ENCODE measurements at places on chromosomes 4 and X.

DNA sequence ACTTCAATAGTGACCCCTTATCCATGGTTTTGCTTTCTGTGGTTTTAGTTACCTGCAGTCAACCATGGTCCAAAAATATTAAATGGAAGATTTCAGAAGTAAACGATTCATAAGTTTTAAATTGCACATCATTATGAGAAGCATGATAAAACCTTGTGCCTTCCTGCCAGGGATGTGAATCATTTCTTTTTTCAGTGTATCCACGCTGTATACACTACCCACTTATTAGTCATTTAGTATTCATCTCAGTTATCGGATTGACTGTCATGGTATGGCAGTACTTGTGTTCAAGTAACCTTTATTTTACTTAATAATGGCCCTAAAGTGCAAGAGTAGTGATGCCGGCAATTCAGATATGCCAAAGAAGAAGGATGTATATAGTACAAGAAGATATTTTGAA is 37.7 kb upstream of the TASL start:
- no peak for DNase-seq

DNA sequence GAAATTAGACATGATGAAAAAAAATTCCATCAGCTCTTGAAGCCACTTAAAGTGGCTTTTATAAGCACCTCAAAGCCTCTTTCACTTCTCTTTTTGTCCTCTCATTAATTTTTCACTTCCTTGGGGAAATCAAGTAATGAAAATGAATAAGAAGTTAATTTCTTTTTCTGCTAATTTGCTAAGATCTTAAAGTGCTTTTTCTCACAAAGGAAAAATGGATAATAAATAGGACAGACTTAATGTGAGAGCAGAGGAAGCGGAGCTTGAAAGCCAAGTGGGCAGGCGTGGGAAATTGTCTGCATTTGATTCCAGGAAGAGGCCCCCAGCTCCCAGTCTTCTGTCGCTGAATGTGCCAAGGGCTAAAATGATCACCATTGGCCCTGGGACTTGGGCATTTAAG is 28.6 kb downstream of the CDS1 start:
- no peak for DNase-seq

DNA sequence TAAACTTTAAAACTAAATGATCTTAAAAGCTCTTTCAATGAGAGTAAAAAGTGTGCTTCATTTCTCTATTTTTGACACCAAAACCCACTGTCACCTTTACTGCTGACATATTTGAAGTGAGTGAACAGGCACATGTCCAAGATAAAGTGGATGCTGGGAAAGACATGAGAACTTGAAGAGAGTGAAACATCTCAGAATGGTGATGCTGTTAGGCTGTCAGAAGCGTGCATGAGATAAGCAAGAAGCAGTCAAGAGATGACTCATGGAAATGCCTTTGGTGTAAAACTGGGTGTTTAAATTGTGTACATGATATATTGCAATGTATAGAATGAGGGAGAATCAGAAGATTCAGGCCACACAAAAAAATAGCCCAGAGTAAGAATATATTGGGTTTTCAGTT is 21.8 kb upstream of the GBA3 start:
- DNase-seq = no peak

DNA sequence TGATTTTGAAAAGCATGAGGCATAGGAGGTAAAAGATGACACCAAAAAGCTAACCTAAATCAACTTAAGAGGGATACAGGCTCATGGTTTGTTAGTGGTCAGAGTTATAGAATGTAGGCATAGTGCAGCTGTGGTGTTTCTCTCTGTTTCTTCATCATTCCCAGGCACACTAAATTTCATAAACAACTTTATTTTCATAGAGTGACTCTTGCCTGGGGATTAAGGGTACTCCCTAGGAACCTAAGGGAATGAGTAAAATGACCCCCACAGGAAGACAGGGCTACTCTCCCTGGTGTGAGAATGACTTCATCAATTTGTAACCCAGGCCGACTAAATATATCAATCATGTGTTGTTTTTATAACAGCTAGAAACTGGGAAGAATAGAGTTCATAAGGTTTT is 11.1 kb downstream of the FABP2 start:
- no peak for DNase-seq

DNA sequence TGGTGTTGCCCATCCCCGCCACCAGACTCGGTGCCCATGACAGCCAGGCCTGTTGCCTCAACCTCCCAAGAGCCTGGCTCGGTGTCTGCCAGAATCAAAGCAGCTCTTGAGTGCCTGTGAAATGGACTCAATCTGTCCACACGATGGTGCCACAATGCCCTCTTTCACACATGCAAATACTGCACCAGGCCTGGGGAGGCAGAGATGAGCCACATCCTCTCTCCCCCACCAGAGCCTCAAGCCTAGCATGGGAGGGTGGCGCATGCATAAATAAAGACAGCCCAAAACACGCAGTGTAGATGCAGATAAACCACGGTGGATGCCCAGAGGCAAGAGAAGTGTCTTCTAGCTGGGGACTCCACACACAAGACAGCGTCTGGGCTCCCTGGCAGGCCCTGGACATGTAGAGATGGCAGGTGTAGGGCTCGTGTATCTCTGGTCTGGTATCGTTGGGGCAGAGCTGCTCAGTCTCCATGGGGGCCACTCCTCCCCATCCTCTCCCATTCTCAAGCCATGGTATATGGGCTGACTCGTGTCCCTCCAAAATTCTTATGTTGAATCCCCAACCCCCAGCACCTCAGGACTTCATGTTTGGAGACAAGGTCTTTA is 65.6 kb downstream of the JAKMIP1 start:
- peak; percentile 3 for DNase-seq

- no peak for DNase-seq
Observed at GRCh38 chr4:145868637-145869409, 69.8 kb downstream of the ZNF827 start.

- no peak for DNase-seq
Observed at GRCh38 chrX:1390621-1391369, 1.1 kb downstream of the SLC25A6 start.

DNA sequence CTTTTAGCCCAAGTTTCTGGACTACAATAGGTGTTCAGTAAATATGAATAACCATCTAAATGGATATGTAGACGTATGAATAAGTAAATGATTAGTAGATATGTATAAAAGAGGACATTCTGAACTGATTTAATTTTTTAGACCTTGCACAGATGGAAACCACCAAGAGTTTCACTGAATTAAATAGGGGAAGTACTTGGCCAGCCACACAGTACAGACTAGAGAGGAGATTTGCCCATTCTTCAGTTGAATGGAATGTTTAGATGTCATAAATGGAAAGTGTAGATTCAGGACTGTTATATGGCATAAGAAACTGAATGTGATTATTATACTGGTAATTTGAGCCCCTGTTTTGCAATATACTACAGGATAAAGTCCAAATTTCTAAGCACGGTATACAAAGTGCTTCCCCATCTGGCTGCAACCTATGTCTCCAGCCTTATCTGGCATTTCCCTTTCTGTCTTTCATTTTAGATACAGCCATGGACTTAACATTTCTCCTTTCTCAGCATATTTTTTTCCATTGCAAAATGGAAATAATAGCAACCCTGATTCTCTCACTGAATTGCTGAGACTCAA is 137.8 kb upstream of the HS3ST1 start:
- DNase-seq = no peak

GRCh38 chrX:123881330-123881729 is 21.5 kb downstream of the XIAP start:
- no peak for DNase-seq

- DNase-seq = no peak
Observed at GRCh38 chr4:41072021-41072777, 142.1 kb downstream of the APBB2 start.

DNA sequence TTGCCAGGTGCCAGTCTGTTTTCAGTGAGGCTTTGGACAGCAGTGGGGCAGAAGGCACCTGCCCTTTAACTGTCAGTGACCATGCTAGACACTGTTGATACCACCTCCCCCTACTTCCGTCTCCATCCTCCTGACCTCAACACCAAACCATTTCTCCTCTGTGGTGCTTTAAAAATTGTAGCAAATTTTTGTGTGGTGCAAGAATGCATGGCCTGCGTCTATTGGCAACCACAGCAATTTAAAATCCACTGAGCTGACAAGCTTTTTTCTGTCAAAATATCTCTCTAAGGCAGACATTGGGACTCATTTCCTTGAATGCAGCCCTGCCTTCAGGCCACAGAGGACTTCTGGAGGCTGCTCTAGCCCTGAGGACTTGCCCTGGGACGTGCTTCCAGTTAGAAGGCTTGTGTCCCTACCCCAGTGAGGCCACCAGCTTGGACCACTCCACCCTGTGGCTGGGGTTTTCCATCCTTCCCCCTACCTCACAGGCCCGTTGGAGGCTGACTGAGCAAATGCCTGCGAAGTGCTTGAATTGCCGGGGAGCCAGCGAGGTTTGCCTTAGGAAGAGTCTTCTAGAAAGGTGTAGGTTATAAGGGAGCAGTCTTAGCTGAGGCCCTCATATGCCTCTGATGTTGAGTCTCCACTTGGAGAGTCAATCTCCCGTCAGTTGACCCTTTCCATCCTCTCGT is 6.9 kb downstream of the PRRG3 start:
- DNase-seq = no peak

DNA sequence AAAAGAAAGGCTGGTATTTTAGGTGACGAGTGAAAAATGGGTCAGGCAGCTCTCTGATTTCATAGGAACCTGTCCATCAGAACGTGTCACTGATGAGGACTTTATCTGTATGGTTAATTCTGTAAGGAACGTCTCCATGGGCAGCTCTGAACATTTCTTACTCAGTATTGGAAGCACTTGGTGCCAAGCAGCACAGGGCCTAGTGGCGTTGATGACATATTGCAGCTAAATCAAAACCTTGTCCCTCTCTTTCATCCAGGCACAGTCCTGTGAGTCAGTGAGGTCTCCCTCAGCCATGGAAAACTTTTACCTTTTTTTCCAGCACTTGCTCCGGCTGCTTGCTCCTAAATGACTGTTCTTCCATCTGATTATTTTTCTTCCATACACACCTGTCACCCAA is 301.9 kb downstream of the DHX15 start:
- no peak for DNase-seq

DNA sequence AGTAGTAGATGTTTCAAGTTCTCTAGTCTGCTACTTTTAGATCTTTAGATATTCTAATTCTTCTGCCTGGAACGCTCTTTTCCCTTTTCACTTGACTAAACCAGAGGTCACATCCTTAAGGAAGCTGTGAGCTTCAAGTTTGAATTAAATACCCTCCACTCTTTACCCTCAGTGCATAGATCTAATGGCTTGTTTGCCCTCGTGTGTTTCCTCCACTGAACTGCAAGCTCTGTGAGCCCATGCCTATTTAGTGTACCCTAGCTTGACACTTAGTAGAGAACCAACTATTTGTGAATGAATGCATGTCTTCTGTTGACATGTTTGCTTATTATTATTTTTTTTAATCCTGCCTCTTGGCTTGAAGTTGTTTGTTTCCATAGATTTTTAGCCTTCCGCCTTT is 138.3 kb downstream of the PDE5A start:
- no peak for DNase-seq

DNA sequence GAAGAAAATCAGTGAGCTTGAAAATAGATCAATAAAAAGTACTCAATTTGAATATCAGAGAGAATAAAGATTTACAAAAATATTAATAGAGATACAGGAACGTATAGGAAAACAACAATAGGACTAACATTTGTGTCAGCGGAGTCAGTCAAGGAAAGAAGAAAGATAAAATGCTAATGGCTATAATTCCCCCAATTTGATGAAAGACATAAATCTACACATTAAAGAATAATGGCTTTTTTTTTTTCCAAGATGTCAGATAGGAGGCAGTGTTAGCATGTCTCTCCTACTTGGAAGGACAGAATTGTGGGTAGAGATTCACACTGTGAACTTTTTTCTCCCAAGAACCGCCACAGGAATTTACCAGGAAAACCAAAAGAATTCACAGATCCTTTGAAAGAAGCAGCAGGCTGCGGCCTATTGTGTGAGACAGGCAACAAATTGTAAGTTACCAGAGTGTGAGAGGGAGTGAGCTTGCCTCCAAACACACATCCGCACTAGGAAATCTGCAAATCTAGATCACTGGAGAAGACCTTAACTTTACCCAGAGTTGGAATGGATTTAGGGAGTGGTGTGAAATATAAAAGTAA is 249.9 kb downstream of the PRDM5 start:
- DNase-seq = no peak

DNA sequence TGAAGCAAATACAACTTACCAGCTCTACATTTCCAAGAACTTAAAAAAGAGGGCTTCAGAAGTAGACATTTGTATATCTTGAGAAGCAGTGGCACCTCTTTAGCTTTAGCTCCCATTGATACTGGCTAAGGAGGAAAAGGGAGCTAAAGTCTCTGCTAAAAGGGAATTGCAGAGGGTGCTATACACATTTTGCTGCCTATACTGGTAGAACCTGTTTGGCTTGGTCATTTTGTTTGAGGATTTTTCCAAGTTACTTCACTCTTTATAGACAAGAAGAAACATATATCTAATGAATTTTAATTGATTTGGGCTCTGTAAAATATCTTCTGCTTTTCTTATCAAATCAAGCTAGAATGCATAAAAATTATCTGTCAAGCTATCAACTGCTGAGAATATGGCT is 11.8 kb downstream of the PAPSS1 start:
- no peak for DNase-seq

GRCh38 chrX:455199-455598 is 68.5 kb upstream of the PPP2R3B start:
- no peak for DNase-seq

DNA sequence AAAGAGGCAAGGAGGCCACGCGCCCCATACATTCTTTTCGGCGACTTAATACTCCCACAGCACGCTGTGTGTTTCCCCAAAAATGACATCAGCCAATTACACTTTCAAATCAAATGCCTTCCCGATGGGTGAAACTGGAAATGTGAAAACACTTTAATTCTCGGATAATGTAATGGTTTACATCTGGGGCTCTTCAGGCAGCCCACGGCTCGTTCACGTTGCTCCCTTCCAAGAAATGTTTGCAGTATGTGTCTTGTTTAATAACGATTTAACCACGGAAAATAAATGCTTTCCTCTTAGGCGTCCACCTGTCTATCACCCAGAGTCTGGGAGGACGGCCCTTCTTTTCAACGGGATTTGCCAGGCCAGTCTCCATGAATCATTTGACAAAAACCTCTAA is 272.5 kb downstream of the SHOX start:
- DNase-seq = no peak

- no peak for DNase-seq
Observed at GRCh38 chr4:137432446-137433311, 99.6 kb downstream of the PCDH18 start.

- no peak for DNase-seq
Observed at GRCh38 chrX:13994104-13994503, 35.6 kb downstream of the GEMIN8 start.

- no peak for DNase-seq
Observed at GRCh38 chr4:128913228-128913627, 103.7 kb downstream of the JADE1 start.

DNA sequence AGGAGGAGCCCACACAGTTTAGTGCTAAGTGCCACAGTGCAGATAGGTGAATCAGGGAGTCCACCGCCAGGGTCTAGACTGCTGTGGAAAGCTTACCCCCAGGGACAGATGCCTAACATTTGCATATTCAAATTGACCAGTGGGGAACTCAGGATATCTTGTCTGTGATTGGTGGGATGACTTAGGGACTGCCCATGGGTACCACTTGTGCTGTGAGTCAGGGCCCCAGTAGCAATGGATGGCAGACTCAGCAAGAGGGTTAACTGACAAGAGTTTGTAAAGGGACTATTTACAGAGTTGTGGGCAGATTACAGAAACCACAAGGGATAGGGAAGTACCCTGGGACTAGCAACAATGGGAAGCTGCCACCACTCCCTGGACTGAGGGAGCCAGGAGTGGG is 282.1 kb downstream of the BCOR start:
- no peak for DNase-seq

- DNase-seq = no peak
Observed at GRCh38 chr4:7572894-7573293, 138.2 kb upstream of the PSAPL1 start.

- DNase-seq = no peak
Observed at GRCh38 chr4:153113061-153113837, 91.0 kb upstream of the TRIM2 start.
